ENCODE measurements at places on chromosomes 16 and 17.
A peak's percentile ranks its signal among the peaks of the same experiment; 100 is the strongest.

GRCh38 chr17:17079761-17080160, 37.5 kb downstream of the MPRIP start:
- DNase-seq: no peak

DNA sequence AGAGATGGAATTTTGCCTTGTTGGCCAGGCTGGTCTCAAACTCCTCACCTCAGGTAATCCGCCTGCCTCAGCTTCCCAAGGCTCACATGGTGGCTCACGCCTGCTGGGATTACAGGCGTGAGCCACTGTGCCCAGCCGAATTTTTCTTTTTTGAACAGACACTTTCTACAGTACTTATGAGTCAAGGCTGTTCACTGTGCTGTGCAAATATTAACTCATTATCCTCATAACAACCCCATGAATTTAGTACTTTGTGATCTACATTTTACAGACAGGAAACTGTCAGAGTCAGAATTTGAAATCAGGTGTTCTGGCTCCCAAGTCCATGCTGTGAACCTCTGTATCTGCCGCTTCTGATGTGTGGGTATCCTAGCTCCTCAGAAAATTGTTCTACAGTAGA, 25.7 kb upstream of the RASL10B start:
- no peak for DNase-seq

GRCh38 chr16:85222155-85222863, 110.0 kb upstream of the CIBAR2 start:
- no peak for DNase-seq

- DNase-seq: no peak
Measured at GRCh38 chr17:68306819-68307218, 15.5 kb downstream of the ARSG start.

- no peak for DNase-seq
Measured at GRCh38 chr16:68920349-68920748, 77.0 kb downstream of the TANGO6 start.

- no peak for DNase-seq
Measured at GRCh38 chr17:79518585-79519523, 92.0 kb downstream of the RBFOX3 start.

- no peak for DNase-seq
Measured at GRCh38 chr16:86927699-86928098, 349.4 kb downstream of the FOXL1 start.

DNA sequence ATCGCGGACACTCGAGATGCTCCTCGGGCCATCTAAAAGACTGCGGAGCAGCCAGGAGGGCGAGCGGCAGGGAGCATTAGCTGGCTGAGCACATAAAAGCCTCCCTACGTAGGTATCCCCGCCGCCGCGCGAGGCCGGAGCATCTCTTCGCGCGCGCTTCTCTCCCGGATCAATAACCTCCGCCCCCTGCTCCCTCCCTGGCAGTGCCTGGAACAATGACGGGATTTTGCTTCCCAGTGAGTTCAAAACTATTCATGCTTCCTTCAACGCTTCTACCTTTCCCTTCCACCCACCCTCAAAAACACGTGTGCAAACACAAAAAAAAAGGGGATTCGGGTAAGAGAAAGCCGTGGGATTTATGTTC, 984 bp downstream of the CENPV start:
- no peak for DNase-seq

DNA sequence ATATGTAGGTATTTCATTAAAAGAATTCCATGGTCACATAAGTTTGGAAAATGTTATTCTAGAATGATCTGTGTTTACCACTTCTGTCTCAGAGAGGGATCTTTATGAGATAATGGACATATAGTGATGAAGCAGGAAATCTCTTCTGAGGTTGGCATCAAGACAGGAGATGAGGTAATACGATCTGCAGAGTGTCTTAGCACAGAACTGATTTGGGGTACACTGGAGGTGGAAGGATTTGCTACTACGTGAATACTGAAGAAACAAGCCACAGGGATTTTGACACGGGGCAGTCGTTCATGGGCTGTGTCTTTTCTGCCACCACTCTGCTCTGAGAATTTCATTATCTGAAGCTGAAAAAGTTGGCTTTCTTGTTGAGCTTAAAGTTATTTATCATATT, 5.5 kb downstream of the CBFB start:
- DNase-seq: no peak

GRCh38 chr17:29717817-29718216, 95.1 kb upstream of the CORO6 start:
- no peak for DNase-seq

DNA sequence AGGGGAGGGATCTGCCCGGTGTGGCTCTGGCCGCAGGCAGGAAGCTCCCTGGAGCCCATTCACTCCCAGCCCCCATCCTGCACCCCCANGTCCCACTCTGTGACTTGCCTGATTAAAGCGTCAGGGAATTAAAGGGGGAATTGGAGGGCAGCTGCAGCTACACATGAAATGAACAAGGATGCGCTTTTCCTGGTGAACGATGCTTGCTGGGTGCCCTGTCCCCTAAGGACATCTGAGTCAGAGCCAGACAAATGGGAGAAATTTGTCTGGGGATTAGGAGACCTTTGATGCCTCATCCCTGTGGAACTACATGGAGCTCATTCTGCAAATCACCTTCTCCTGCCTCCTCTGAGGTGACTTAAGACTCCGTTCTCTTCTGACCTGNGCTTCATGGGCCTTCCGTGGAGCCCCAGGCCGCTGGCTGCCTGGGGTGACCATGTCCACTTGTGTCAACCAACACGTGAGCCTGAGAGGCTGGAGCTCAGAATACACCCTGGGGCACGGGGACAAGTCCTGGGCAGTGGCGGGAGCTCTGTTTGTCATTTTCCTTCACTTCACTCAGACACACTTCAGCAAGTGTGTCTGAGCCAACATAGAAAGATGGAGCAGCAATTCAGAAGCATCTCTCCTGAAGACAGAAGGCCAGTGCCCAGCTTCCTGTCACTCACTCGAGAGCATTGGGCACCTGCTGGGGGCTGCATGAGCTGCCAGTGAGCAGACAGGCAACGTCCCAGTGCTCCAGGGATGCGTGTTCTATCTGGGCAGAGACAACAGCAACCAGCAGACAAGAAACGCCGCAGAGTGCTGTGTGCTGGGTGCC, 54.1 kb downstream of the METRNL start:
- no peak for DNase-seq

GRCh38 chr16:88926374-88926990, 50.5 kb downstream of the CBFA2T3 start:
- DNase-seq: no peak

DNA sequence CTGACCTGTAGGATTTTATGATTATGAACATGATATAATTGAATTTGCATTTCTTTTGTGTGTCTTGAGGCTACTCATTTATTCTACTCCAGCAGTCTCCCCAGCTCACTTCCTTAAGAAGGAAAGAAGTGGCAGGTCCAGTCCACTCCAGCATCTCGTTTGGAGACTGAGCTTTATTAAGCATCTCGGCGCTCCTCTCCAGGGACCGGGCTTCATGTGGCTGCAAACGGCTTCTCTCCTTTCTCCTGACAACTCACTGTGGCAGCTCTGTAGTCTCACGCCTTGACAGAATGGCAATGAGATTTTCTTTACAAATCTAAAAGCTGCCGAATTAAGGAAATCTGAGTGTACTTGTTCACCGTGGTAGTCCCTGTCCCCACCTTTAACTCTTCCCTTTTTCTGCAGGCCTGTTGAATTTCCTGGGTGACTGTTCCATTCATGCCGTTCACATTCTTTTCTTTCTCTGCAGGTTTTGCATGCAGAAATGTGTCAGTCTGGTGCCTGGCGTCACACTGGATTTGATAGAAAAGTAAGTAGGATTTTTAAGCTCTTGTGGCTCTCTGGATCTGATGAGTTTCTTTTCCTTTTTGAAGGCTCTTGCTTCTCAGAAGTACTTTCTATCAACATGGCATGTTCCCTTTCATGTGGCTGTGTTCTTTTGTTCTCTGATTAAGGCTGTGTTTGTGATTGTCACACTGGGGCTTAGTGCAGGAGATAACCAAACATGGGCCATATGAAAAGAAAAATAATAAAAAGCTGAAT, 200.5 kb upstream of the CHMP6 start:
- DNase-seq: no peak

DNA sequence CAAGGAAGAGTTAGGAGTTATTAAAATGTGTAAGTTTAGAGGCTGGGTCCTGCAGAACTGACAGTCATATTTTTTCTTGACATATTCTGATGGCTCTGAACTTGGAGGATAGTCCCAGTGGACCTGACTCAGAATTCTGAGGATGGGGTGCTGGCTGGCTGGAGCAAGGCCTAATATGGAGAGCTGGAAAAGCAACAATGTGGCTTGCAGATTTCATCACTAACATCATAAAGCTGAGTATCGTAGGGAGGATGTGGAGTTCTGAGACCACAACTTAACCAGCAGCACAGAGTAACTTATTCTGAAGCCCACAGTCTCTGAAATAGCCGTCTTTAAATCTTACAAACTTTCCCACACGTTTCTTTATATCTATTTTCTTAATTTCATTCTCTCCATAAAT, 2.3 kb downstream of the KRTAP1-5 start:
- DNase-seq: no peak

DNA sequence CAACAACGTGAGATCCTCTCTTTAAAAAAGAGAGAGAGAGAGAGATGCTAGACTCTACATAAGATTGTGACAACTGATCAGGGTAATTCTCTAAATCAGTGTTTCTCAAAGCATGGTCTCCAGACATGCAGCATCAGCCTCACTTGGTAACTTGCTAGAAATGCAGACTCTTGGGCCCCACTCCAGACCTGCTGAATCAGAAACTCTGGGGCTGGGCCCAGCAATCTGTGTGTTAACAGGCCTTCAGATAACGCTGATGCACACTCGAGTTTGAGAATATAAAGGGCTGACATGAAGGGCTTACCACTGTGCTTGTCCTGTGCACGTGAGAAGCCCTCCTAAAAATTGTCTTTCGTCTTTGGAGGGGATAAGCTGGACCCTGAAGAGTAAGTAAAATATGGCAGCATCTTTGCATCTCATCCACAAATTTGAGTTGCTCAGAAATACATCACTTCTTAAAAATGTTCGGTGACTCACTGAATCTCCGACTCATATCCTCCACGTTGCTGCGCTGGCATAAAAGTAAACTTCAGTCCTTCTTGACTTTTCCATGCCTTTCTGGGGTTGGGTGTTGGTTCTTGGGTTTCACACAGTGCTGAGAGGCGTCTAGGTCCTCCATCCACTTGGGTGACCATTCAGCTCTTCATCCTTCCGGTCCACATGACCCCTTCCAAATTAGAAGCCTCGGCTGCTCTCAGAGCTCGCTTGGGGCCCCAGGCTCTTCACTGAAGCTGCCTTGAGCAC, 26.1 kb upstream of the KDM8 start:
- DNase-seq: no peak

DNA sequence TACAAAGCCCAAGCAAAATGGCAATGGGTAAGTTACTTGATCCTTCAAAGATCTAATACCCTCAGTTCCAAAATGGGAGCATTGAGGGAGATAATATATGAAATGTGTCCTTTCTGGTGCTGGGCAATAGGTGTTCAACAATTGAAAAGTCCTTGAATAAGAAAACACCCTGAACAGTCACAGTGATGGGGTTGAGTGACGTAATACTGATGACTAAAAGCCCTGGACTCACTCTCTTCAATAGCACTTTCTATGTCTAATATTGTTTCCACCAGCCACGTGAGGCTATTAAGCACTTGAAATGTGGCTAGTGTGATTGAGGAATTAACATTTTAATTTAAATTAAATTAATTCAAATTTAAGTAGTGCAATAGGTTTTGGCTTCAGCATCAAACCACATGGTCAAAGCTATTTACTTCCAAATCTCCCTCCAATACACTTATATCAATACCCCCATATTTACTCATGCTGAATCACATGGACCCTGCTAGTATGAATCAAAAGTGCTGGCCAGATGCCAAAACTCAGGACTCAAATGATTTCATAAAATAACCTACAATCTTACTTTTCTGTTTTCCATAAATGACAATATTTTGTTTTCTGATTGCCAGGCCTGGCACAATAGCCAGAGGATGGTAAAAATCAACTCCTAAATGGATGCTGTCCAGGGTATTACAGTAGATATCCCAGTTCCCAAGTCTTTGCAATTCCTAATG, 516.2 kb downstream of the HAPSTR1 start:
- no peak for DNase-seq

- DNase-seq: no peak
Measured at GRCh38 chr17:57048096-57048495, 37.0 kb upstream of the AKAP1 start.

- DNase-seq: peak; percentile 28
Measured at GRCh38 chr16:4660454-4661007, 32.8 kb upstream of the NUDT16L1 start.

DNA sequence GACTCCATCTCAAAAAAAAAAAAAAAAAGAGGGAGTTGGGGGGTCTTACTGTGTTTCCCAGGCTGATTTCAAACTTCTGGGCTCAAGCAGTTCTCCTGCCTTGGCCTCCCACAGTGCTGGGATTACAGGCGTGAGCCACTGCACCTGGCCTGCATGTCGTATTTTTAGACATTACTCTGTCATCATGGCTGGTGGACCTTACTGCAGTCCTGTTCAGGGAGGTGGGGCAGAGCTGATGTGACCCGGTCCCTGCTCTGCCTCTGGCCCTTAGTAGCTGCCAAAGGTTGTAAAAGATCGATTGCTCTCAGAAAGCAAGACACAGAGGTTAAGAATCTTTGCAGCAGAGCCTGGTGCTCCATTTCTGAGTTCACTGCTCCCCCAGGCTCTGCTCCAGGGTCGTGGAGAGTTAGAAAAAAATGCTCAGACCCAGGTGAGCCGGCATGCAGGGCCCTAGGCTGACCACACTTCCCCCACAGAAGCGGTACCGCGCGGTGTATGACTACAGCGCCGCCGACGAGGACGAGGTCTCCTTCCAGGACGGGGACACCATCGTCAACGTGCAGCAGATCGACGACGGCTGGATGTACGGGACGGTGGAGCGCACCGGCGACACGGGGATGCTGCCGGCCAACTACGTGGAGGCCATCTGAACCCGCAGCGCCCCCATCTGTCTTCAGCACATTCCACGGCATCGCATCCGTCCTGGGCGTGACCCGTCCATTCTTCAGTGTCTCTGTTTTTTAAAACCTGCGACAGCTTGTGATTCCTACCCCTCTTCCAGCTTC, 7.1 kb upstream of the LASP1NB start:
- DNase-seq: no peak

DNA sequence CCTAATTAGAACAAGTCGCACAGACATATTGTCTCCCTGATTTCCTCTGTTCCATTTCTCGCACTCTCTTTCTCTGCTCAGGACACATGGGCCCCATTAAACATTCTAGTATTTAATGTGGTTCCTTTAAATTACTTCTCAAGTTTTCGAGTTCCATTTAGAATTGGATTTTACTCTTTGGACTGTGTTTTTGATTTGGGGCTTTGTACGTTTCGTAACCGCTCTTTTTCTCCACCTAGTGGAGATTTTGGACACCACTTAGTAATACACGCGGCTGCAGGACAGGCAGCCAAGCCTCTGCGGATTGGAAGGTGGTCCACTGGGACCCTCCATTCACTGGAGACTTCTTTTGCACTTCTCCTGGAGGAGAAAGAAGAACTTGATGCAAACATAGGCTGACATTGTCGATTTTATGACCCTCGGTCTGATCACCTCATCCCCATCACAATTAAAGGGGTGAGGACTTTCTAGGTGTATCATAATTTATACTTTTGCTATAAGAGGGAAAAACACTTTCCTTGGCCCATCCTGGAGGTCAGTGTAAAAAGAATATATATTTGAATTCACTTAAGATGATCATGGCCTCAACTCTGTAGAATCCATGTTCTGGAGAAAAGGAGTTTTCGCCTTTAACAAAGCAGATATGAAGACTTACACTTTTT, 85.7 kb downstream of the NOG start:
- no peak for DNase-seq

GRCh38 chr16:54062361-54063278, 224.0 kb downstream of the IRX3 start:
- DNase-seq: no peak

GRCh38 chr17:47808036-47808829, 13.4 kb downstream of the OSBPL7 start:
- DNase-seq: no peak

GRCh38 chr17:13311306-13311705, 290.4 kb downstream of the HS3ST3A1 start:
- no peak for DNase-seq

All from stimulated activated CD8-positive, alpha-beta memory T cell treated with anti-CD3 and anti-CD28 coated beads, Interleukin-4, amount 100 ng/mL, for 1 hour (primary cell).